ENCODE measurements at places on chromosomes 2 and 18. TPM values are rescaled to one million over a fixed set of nuclear protein-coding genes. Genes with fewer than 3 reads are reported as not detected.

LOXHD1 gene
- 2.0 TPM for total RNA-seq

ERBB4 gene
- 0.21 TPM for total RNA-seq

SERPINB11 gene
- total RNA-seq = not detected

DNA sequence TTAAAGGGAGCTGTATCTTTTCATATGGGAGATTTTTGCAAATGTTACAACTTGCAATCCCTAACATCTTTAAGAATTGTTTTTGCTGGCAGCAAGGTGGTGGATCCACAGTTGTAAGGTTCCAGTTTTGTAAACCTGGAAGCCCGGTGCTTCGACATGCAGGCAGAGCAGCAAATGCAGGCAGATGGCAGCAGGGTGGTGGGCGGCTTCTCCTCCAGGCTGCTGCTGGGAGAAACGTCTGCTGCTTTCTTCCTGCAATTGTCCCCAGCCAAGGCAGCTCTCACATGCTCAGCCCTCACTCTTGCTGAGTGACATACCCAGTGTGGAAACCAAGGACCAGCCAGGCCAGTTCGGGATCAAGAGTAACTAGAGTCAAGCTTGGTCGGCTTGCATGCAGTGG lies 166.0 kb downstream of the SEPTIN10 start:
- H3K4me3 ChIP-seq = no peak overlapping the region
- H3K27me3 ChIP-seq = no peaks in the 10 kb centered on the region
- H3K27ac ChIP-seq = no peak overlapping the region
- no peaks in the 10 kb centered on the region for H3K36me3 ChIP-seq

- H3K36me3 ChIP-seq = no peaks in the 10 kb centered on the region
- DNase-seq = no peak
- H3K27me3 ChIP-seq = no peaks in the 10 kb centered on the region
- no peak overlapping the region for H3K27ac ChIP-seq
- no peaks in the 10 kb centered on the region for H3K4me1 ChIP-seq
- no peak overlapping the region for H3K4me3 ChIP-seq
Observed at GRCh38 chr2:140234116-140234515, 1453.9 kb upstream of the NXPH2 start.

- H3K27me3 ChIP-seq = no peaks in the 10 kb centered on the region
- H3K4me1 ChIP-seq = no peaks in the 10 kb centered on the region
- DNase-seq = no peak
- no peak overlapping the region for H3K27ac ChIP-seq
- H3K4me3 ChIP-seq = no peak overlapping the region
Observed at GRCh38 chr2:20094955-20095354, 43.5 kb upstream of the LAPTM4A start.

GRCh38 chr2:74850496-74851190 lies 16.7 kb downstream of the HK2 start:
- no peak overlapping the region for H3K4me3 ChIP-seq
- peaks cover 26% of the 10 kb centered on the region for H3K4me1 ChIP-seq
- DNase-seq = no peak
- no peaks in the 10 kb centered on the region for H3K36me3 ChIP-seq
- no peaks in the 10 kb centered on the region for H3K27me3 ChIP-seq

DNA sequence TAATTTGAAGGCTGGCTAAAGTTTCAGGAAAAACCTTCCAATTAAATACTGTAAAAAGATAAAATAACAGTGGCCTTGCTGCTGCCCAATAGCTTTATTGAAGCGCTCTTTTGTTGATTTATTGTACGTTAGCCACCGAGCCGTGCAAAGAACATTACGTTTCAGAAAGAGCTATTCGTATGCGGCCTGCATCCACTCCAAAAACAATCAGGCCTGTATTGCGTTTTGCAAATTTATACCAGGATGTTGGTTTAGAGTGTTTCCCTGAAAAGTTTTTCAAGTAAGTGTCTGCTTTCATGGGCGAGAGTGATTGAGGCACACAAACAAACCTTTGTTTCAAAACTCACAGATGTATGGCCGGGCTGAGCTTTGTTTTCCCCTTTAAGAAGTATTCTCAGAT lies 257.2 kb upstream of the SALL3 start:
- H3K4me1 ChIP-seq = no peaks in the 10 kb centered on the region
- no peak for DNase-seq
- H3K27ac ChIP-seq = no peak overlapping the region

DNA sequence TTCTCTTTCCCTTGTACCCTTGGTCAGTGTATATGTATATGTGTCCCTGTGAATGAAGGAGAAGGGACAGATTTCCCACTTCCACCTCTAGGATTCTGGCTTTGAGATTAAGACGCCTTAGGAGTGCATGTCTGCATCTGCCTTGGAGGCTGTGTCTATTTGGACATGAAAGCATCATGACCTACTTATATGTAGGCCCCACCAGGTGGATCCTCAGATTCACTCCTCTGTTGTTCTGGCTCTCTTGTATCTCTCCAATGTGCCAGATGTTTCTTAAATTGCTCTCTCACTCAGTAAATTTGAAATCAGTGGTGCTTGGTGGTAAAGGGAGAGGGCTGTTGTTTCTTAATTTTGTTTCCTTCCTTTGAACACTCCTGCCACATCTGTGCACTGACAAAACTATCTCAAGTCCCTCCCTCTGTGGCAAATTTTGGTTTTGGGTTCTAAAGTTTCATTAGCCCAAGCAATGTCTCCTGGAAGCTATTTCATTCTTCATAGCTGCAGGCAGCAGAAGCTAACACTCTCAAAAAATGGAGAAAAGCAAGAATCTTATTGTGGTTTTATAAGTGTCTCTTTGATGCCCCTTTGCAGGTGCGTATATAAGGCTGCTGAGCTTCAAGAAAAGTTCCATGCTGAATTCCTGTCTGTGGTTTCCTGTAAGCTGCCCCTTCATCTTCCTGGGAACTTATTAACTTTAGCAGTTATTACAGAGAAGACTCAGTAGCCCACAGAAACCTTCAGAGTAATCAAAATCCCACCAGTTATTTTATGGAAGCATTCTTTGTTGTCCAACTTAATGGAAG lies 179.7 kb upstream of the SETBP1 start:
- H3K36me3 ChIP-seq = no peaks in the 10 kb centered on the region
- no peaks in the 10 kb centered on the region for H3K27me3 ChIP-seq
- H3K4me1 ChIP-seq = peaks cover 22% of the 10 kb centered on the region
- no peak for DNase-seq

- no peaks in the 10 kb centered on the region for H3K27me3 ChIP-seq
- no peak overlapping the region for H3K4me3 ChIP-seq
- no peak overlapping the region for H3K27ac ChIP-seq
- H3K4me1 ChIP-seq = no peaks in the 10 kb centered on the region
Observed at GRCh38 chr18:10546557-10547300, 20.9 kb downstream of the NAPG start.

- no peaks in the 10 kb centered on the region for H3K36me3 ChIP-seq
- peak overlapping the region; percentile 35 for H3K27ac ChIP-seq
- no peaks in the 10 kb centered on the region for H3K27me3 ChIP-seq
- H3K4me1 ChIP-seq = peaks cover 45% of the 10 kb centered on the region
Observed at GRCh38 chr2:217993817-217994463, 8.9 kb downstream of the TNS1 start.
